ENCODE measurements at places on chromosomes 7 and 10.

GRCh38 chr10:99993701-99994689 lies 15.8 kb downstream of the DNMBP start:
- DNase-seq: no peak

- no peak for DNase-seq
Measured at GRCh38 chr10:123126246-123126645, 9.5 kb upstream of the HMX3 start.

DNA sequence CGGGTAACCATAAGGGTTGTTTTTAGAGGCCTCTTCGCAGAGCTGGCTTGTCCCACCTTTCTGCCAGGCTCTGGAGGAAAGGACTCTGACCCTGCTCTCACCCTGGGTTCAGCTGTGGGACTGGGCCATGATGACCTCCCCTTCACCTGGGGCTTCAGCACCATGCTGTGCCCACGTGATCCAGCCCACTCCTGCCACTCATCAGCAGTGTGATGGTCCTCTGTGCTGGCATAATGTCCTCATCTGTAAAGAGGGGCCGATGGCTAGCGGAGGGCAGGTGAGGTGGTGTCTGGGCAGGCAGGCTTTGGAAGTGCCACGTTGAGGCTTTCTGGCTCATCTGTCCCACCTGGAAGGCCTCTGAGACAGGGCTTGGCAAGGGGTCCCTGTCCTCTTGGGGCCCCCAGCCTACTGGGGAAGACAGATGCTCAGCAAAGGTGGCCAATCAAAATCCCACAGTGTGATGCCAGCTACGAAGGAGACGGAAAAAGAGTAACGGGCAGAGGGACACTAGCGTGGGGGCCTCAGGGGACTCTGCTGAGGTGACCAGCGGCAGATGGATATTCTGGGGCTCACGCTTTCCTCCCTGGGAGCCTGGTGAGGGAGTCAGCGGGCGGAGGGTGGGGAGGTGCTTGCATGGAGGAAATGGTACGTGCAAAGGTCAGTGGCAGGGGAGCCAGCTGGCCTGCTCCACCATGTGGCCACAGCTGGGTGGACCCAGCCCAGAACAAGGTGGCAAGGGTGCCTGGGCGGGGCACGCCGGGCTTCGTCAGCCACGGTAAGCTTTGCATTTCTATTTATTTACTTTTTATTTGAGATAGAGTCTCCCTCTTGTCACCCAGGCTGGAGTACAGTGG lies 5.4 kb downstream of the LRWD1 start:
- no peak for DNase-seq

DNA sequence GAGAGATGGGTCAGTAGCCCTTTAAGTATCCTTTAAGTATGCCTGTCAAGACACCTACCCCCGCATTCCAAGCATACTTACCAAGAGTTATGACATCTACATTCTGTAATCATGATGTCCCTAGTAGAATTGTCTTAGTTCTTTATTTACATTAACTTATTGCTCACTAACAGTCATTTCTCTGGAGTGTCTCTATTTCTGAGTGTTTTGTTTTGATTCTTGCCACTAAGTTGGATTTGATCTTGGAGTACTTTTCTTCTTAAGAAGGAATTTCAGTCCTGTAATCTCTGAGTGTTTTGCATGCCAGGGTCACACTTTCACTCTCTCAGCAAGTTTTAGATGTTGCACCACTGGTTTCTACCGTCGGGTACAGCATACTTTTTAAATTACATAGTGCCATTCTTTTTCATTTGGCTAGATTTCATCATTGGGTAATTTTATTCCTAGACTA lies 1053.9 kb downstream of the KCNMA1 start:
- no peak for DNase-seq

DNA sequence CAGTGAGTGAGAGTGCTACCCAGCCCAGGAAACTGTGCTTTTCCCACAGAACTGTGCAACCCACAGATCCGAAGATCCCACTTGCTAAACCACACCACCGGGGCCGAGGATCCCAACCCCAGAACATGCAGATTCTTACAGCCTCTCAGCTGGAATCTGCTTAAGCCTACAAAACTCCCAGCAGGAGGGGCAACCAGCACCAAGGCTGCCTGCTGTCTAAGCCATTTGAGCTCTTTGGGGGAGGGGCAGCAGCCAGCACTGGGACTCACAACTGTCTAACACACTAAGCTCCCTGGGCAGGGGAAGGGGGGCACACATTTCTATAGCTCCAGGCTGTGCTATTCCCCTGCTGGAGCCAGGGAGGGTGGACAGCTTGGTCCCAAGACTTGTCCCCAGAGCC lies 529.9 kb downstream of the XPNPEP1 start:
- DNase-seq: no peak

- DNase-seq: no peak
Measured at GRCh38 chr7:142542942-142543341, 206.3 kb upstream of the PRSS1 start.

GRCh38 chr7:68470836-68471435 lies 1127.3 kb upstream of the AUTS2 start:
- DNase-seq: no peak

- no peak for DNase-seq
Measured at GRCh38 chr10:46077141-46077554, 31.1 kb upstream of the MSMB start.

DNA sequence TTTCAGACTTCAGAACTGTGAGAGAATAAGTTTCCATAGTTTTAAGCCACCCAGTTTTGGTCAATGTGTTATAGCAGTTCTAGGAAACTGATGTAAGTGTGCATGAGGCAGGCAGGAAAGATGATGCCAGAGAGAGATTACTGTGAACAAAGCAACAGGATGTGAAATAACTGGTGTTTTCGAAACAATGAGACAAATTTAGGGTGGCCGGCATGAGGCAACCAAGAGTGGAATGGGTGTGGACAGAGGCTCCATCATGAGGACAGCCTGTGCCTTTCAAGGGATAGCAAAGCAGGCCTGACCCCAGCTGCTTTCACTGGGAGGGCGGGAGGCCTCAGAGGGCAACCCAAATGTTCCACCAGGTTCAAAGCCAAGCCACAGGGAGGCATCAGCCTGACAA lies 67.3 kb upstream of the UCN3 start:
- no peak for DNase-seq

DNA sequence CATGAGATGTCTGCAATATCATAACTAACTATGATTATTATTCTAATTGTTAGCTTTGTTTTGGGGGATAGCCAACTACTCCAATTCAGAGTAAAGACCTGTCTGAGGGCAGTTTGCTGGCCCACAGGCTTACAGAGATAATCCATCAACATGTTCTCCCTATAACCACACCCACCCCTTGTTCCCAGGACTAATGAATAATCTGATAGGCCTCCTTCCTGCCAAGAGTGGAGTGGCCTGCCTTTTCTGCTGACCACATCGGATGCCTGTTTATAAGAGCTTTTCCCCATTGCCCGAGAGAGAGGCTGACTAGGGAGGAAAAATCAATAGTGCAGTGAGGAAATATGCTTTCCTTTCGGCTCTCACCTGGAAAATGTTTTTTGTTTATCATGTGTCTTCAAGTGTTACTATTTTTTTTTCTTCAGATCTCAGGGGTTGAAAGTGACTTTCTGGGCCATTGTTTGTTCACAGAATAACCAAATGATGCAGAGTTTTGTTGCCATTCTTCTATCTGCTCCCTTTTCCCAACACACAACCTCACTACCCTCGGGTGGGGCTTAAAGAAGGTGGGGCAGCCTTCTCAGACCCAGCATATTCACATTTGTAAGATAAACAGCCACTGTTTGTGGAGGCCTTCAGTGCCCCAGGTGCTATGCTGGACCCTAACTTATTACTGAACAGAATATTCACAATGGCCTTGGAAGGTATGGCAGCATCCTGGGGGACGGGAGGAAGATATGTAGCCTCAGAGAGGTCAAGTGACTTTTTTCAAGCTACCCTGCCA lies 38.4 kb downstream of the PLPP4 start:
- no peak for DNase-seq

GRCh38 chr7:46576950-46577349 lies 655.9 kb upstream of the IGFBP3 start:
- DNase-seq: no peak

DNA sequence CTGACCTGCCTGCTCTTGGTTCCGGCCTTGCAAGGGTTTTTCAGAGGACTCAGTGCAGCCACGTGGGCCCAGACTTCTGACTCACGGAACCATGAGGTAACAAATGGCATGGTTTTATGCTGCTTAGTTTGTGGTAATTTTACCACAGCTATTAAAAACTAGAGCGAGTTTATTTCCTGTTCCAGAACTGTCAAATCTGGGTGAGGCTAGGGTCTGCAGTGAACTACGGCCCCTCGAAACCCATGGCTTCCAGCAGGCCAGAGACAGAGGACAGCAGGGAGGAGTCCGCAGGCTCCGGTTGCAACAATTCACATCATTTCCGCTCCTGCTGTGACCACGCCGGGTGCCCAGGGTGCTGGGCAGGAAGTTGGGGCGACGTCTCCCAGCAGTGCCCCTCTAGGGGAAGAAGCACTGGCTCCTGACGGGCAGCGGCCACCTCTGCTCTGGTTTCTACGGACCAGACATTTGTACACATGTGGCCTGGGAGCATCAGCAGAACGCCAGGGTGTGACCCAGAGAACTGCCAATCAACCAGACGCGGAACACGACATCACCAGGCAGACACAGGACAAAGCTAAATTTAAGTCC lies 74.8 kb downstream of the ADARB2 start:
- no peak for DNase-seq

DNA sequence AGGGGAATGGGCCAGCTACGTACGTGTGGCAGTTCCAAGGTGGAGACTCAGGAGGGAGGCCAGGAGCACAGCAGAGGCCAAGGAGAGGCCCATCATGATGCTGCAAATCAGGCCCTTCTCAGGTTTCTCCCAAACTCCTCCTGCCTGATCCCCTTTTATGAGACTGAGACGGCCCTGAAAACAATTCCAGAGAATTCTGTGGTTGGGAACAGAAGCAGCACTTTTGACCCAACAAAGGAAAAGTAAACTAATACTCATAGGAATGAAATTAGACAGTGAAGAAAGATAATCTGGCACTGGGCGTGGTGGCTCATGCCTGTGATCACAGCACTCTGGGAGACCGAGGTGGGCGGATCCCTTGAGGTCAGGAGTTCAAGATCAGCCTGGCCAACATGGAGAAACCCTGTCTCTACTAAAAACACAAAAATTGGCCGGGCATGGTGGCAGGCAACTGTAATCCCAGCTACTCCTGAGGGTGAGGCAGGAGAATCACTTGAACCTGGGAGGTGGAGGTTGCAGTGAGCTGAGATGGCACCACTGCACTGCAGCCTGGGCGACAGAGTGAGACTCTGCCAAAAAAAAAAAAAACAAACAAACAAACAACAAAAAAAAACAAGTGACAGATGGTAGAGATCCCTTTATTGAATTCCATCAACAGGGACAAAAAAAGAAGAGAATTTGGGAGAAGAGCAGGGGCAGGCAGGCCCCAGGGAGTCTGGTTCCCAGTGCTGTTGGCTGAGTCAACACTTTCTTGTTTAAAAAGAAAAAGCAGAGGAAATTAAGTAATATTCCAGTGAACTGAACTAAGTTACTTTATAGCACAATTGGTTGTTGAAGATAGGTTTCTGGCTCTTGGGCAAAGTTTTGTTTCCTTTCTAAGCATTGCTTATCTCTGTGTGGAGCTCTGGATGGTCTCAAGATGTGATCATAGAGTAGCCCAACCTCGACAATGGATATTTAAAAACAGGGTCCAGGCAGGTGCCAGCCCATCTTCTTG lies at the start of gene CCL26:
CCL26 (minus strand) TSS at position 131 of the 997 bp plus-strand sequence; CDS start at position 96, 35 bp downstream.
- no peak for DNase-seq

Data from NCI-H524 treated with DMSO at 0.1 percent for 48 hours (cell line).